HCT116 (cell line): ENCODE measurements at places on chromosomes 3 and 15.

DNA sequence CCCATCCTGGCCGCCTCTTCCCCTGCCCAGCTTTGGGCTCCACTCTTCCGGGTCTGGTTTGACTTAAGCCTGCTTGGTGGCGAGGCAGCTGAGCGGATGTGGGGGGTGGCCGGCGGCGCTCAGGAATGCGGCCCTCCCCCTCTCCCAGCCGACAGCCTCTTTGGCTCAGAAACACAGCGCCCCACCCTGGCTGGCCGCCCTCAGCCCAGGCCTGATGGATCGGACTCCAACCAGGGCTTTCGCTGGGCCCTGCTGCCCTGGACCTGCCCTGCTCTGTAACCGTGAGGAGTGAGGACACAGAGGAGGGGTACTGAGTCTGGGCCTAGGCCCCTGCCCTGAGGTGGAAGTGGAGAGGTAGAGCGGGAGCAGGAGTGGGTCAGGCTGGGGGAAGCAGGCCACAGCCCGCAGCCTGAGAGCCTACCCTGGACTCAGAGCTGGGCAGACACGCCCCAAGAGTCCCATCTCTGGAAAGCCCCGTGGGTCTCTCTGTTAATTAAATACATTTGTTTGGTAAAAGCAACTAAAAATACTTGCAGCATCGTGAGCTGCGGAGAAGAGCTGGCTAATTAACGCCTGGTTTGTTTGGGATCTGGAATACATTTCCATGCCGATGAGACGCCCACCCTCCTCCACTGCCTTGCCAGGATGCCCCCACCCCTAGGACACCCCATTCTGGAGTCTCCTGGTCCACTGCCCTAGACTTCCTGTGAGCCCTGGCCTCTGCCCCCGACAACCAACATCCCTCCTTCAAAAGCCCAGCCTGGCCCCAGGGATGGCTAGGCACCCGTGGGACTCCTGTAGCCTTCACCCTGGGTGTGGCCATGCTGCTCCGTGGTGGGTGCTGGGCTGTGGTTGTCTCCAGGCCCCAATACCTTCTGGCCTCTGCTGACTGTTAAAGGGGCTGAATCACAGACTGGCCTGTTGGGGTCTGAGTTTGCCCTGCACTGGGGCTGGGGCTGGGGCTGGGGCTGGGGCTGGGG lies 19.6 kb downstream of the PLXNA1 start:
- DNase-seq = no peak

DNA sequence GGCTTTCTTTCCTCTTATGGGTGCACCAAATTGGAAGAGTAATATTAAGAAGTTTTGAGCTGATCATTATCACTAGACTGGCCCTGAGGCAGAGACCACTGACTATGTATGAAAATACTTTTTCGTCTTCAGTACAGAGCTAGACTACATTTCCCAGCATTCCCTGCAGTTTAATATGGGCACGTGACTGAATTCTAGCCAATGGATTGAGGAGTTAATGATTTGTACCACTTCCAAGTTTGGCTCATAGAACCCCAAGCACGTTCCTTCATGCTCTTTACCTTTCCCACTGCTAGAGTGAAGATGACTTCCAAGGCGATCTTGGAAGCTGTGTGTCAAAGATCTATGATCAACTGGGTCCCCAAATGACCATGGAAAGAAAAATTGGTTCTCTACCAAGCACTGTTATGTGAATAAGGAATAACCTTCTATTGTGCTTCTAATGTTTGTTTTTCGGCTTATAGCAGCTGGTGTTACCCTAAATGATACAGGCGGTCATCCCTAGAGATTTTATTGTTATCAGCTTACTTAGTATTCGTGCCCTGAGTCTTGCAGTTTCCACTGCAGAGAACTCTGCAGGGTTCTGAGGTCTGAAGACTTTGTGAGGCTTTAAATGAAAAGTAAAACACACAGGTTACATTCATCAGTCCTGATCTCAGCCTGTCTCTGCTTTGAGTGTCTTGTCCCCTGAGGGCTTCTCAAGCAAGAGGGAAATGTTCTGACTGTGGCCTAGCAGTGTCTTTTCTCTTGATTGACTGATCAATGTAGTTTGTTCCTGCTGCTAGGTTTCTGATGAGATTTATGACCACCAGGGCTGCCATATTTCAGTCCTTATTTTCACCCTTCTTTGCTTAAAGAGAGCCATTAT lies 486.8 kb downstream of the PDCD6IP start:
- DNase-seq = no peak

DNA sequence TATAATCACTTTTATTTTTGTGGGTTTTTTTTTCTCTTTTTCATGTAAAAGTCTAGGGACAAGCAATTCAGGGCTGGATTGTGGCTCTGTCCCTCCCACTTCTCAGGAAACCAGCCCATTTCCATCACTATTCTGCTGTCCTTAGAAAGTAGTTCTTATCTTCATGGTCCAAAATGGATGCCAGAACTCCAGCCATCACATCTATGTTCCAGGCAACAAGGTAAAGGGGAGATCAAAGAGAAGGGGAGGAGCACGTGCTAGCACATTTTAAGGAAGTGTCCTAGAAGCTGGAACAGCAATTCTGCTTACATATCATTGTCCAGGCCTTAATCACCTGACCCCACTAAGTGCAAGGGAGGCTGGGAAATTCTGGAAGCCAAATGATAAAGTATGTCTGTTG lies 181.1 kb upstream of the C2CD4B start:
- no peak for DNase-seq

DNA sequence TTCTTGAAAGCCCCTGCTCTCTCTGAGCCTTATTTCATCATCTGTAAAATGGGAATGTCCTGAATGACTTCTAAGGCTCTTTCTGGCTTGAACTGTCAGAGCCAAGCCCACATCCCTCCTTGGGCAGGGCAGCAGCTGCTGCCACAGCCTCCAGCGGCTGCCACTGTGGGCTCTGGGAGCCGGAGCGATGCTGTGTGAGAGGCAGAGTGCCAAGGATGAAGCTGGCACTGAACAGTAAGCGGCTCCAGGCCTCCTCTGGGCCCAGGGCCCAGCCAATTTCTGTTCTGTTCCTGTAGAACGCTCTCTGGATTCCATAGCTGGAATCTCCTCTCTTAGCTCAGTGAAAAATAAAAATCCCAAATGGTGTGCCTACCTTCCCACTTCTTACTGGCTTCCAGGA lies 4.4 kb downstream of the CPLX3 start:
- DNase-seq = no peak

DNA sequence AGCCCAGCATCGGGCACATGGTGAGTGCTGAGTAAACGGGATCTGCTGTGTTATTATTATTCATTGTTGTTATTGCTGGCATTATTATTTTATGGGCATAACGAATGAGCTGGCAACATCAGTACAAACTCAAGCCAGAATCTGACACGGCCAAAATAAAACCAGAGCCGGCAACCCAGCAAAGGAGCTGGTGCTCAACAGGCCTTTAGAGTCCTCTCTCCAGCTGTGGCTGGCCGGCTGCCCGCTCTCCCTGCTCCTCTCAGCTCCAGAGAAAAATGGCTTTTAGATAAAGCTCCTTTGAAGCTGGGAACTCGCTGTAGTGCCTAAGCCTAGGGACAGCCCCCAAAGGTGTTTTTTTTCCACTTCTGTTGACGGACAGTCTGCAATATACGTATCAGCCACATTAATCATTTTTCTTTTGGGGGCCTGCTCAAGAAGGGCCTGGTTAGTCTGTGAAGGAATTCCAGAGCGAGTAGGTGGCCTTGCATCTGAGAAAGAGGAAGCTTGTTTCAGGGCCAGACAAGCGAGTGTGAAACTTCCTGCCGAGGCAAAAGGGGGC lies 193.9 kb upstream of the UBE2E1 start:
- no peak for DNase-seq

DNA sequence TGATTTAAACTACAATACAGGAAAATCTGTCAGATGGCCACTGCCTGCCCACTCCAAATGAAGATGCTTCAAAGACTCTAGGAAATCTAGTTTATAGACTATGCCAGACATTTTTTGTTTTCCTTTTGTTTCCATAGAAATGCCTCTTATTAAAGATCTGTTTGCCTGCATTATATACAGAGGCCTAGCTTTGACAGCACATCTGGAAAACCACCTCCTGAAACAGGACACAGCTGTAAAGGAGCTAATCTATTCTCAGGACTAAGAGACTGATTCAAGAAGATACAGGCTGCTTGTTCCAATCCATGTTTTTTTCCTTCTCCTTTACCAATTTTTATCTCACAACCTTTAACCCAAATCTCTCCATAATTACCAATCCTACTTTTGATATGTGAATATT lies 75.3 kb upstream of the STRIT1 start:
- no peak for DNase-seq

DNA sequence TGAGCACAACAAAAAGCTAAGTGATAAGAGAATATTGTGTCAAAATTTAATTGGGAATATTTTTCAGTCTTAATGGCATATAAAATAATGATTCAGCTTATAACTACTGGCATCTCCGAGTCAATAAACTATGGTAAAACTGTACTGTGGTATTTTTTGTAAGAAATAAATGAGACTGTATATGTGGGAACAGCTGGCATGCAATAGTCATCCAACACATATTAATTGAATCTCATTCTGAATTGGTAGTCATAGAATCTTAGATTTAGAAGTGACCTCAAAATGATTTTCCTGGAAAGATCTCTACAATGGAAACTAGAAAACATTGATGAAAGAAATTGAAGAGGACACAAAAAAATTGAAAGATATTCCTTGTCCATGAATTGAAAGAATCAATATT lies 133.4 kb upstream of the SLC7A14 start:
- DNase-seq = no peak

GRCh38 chr3:191426311-191426710 lies 34.7 kb upstream of the PYDC2 start:
- no peak for DNase-seq

DNA sequence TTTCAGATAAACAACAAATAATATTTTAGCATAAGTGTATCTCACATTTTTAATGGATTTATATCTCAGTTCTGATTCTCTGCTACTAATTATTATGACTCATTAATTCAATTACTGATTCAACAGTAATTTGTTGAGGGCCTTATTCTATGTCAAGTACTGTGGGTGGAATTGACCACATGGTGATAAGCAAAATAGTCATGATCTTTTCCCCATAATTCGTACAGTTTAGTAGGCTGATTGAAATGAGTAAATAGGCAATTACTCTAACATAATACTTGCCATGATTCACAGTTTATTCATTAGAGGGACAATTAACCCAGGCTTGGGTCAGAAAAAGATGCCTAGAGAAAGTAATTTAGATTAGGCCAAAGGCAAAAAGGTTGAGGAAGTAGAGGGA lies 60.9 kb upstream of the SLC4A7 start:
- DNase-seq = no peak

GRCh38 chr3:12345584-12346494 lies 57.0 kb downstream of the PPARG start:
- no peak for DNase-seq

DNA sequence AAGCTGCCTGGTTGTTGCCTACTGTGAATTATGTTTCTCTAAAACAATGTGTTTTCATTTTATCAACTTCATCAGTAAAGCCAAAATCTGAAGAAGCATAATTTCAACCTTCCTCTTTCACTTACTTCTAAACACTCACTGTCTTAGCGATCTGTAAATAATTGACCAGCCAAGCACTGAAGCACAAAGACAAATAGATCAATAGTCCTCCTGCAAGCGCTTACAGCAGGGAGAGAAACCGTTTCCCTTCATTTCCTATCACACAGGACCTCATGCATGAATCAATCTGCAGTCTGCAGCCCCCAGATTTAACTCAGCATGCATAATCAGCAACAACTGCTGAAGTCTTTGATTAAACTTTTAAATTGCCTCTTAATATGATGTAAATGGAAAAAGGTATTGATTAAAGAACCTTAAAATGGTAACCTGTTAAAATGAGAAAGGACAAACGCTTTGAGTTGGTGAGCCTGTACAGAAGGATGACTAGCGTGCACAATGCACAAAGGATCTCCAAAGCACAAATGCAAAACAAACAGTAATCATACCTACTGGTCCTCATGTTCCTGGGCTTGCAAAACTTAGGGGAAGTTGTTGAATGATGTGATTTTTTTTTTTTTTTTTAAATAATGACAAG lies 370.2 kb upstream of the ZNF385D start:
- DNase-seq = no peak

GRCh38 chr3:15040844-15041243 lies 24.3 kb downstream of the MRPS25 start:
- no peak for DNase-seq

DNA sequence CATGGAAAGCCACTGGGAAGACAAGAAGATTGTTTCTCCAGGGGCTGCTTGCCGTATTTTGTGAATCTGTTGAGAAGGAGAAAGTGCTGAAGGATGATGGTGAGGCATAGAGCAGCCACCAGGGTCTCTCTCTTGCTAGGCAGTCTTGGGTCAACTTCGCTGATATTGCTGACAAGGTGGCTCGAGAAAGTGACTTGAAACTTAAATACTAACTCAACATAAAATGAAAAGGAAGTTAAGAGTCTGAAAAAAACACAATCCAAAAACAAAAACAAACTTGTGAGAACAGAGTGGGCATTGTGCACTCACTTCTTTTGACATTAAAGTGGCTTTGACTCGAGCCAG lies 90.1 kb downstream of the CHST2 start:
- no peak for DNase-seq

DNA sequence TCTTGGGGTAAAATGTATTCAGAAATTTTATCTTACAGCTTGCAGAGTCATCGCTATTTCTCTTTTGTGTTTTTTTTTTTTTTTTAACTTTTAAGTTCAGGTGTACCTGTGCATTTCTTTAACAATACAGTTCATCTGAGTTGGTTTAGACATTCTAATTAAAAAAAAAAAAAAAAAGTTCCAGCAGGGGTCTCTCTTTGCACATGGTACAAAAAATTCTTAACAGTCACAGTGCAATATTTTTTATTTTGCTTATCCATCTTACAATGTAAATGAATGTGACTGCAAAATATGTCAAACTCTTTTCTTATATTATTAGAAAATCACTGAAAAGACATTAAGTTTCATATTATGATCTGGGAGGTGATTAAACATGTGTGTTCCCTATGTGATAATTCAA lies 47.5 kb upstream of the SLC9A9 start:
- DNase-seq = no peak
